ENCODE measurements at places on chromosomes 1 and 21. TPM values are rescaled to one million over a fixed set of nuclear protein-coding genes. Genes with fewer than 3 reads are reported as not detected.
A peak's percentile ranks its signal among the peaks of the same experiment; 100 is the strongest.

DNA sequence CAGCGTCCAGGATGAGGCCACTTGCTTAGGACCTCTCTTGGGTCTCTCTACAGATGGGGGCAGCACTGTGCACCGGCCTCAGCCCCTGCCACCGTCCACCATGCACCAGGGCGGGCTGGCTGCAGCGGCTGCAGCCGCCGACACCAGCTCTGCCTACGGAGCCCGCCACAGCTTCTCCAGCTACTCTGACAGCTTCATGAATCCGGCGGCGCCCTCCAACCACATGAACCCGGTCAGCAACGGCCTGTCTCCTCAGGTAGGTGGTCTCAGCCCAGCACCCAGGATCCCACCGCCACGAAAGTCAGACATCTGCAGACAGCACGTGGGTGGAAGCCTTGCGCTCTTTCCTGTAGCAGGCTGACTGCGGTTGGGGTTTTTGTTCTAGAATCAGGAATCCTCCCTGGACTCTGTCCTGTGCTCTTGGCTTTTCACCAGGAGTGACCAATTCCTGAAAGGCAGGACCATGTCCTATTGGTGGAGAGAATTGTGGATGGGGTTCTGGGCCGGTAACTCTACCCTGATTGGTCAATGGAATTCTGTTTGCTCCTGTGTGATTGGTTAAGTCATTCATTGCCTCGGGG is 72.5 kb downstream of the PAX7 start:
- DNase-seq = peak; percentile 86

DNA sequence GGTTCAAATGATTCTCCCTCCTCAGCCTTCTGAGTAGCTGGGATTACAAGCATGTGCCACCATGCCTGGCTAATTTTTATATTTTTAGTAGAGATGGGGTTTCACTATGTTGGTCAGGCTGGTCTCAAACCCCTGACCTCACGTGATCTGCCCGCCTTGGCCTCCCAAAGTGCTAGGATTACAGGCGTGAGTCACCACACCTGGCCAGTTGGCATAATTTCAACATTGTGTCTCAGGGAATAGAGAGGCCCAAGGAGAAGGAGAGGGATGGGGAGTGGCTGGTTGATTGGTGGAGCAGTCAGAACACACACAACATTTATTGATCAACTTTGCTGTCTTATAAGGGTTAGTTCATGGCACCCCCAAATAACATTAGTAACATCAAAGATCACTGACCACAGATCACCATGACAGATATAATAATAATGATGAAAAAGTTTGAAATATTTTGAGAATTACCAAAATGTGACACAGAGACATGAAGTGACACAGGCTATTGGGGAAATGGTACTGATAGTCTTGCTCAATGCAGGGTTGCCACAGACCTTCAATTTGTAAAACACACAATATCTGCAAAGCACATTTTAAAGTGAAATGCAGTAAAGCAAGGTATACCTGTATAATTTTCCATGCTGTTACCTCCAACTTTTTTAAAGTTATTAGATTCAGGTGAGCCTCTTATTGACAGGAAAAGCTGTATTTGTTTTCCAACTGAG is 15.8 kb upstream of the CYB5R1 start:
- no peak for DNase-seq

DNA sequence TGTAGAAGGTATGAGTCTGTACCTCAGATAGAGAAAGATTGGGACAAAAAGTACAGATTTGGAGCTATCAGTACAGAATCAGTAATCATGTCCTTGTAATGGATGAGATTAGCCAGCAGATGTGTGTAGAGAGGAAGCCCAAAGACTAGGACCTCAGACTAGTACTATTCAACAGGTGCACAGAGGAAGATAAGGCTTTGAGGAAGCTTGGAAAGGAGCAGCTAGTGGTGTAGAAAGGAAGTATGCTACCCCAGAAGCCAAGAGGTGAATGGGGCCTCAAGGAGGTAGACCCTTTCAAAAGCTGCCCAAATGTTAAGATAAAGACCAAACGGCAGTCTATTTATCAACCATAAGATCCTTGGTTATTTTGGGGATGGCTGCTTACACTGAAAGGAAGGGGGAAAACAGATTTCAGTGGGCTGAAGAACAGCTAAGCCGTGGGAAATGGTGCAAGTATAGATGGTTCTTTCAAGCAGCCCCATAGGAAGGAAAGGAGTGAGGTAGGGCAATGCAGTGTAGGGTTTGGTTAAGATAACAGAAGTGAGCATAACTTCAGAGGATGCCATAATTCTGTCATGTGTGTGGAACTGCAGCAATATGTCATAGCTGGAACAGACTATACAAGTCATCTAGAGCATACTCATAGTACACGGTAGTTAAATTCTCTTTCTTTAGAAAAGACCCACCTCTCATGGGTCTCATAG is 221.7 kb downstream of the HHIPL2 start:
- DNase-seq = no peak

DNA sequence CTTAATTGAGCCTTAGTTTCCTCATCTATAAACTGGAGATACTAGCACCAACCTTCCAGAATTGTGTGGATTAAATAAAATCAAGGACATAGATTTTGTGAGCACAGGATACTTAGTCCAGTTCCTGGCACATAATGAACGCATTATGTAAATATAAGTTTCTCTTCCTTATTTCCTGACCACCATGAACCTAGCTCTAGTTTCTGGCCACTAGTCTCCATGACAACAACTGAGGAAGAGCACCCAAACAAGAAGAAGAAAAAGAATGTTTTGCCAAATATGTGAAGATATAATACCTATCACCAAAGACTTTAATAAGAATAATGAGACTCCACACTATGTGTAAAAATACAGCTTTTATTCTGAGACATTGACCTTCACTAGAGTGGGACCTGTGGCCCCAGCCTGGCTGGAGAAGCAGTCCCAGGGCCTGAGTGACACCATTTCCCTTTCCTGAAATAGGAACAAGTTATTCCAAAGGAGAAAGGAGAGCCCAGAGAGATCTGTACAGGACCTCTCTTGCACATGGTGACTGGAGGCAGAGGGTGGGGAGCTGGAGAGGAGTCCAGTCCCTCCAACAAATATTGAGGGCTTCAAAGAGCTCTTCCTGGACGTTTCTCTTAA is 940 bp upstream of the USF1 start:
- peak; percentile 27 for DNase-seq

GRCh38 chr1:83998498-83999315 is at the start of gene TTLL7:
TTLL7 (minus strand) TSS chr1:83999132; CDS start chr1:83952211, 46,921 bp downstream.
- DNase-seq = peak; percentile 91

GRCh38 chr1:186286615-186287315 is 88.3 kb downstream of the TPR start:
- DNase-seq = peak; percentile 75

DNA sequence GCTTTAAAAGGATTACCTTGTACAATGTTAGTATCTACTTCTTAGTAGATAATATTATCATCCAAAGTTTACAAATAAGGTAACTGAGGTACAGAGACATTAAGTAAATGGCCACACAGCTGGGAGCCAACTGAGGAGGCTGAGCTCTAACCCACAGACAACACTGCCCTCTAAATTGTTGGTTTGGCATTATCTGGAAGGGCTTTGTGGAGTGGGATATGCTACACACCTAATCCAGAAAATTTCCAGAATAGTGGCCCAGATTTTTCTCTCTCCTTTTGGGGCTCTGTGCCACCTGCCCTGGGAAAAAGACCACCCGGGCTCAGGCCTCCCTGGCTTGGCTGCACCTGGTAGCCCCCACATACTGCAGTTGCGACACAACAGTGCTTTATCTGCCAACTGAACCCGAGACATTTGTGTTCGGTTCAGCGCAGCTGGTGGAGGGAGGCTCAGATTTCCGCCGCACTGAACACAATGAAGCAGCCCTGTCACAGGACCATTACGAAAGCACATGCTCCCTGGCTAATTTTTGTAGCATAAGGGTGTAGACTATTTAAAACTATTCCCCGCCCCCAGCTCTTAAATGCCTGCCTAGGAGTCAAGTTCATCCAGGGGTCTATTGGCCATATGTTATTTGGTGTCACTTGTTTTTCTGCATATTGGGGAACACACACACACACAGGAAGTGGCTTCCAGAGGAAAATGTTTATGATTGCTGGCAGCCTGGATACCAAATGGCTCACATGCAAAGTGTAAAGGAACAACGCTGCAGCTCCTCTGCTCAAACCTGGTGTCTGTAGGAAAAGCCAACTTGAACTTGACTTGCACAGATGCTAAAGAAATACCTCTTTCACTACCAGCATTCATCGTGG is 92.3 kb upstream of the ESRRG start:
- DNase-seq = no peak

PRMT2 gene
- total RNA-seq = 136 TPM

Measured in osteoblast (primary cell).